Amniotic epithelial cell (primary cell): ENCODE measurements at places on chromosomes 11 and 22.

GRCh38 chr11:102467080-102467708, 14.6 kb upstream of the TMEM123 start:
- no peak for DNase-seq

DNA sequence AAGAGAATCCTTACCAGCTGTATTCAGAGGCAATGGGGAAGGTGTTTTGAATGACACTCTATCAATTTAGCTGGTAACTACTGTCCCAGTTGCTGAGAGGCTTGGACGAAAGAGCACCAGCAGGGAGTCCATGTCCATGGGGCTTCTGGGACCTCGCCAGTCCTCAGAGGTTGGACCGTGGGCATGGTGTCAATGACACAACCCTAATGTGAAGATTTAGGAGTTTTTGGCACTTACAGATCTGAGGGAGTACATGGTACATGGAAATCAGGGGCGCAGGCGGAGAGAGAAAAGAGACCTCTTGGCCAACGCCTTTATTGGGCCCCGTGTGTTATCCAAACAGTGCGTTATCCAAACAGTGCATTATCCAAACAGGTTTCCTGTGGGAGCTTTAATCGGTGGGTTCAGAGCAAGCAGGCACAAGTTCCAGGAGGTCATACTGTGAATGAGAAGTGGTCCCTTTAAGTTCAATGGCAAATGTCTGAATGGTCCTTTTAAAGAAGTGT, 169.1 kb upstream of the B3GAT1 start:
- no peak for DNase-seq

GRCh38 chr22:42773167-42773566, 52.5 kb upstream of the A4GALT start:
- no peak for DNase-seq

DNA sequence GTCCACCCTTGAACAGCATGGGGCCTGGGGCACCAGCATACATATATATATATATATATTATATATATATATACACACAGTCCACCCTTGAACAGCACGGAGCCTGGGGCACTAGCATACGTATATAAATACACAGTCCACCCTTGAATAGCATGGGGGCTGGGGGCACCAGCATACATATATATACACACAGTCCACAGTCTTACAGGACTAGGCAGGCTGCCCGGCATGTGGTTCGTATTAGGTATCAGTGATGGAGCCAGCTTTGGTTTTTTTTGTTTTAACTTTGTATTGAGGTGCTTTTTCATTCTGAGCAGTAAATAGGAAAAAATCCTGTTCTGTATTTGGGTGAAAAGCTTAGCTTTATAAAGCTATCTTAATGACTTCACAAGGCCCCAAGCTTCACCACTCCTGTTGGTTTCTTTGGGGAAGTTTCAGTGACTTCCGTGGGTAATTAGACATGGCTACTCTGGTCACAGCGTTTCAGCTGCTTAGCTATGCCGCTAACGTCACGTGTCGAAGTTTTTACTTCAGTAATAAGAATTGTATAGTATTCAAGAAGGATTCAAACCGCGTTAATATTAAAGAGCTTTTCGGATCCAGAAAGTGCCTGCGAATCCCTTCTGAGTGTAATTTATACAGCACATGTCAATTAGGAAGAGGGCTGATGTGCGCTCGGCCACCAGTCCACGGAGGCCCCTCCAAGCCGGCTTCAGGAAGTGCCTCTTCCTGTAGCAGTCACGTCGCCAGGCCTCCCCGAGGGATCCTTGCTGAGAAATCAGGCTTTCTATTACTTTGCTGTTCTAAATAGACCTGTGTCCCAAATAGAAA, 179.7 kb downstream of the TBC1D22A start:
- no peak for DNase-seq

- DNase-seq = no peak
These were observed 48.2 kb downstream of the ALG9 start for GRCh38 chr11:111823131-111823530.

- no peak for DNase-seq
These were observed 1.6 kb upstream of the HORMAD2 start for GRCh38 chr22:30078320-30079311.

DNA sequence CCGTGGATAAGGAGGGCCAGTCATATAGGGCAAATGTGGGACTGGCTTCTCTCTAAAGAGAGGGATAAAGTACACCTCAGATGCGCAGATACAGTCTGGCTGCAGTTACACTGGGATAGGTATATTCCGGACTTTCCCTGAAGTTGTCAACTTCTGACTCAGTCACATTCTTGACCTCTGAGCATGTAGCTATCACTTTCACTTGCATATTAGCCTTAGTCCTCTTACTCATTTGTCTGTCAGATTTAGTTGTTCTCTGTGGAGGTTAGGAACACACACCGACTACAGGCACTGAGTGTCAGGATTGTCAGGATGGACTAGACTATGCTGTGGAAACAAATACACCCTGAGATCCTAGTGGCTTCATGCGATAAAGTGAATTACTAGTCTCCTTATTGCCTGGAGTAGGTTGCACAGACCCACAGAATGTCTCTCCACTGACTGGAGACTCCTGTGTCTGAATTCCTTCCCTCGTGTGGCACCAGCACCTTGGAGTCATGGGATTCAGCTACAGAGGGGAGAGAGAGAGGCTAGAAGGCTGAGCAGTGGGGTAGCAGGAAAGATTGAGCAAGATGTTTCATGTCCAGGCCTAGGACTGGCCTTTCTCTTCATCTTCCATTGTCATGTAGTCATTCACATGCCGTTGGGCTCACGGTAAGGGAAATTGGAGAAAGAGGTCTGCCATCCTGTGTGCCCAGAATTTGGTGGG, 654.3 kb downstream of the NTM start:
- peak; percentile 75 for DNase-seq

DNA sequence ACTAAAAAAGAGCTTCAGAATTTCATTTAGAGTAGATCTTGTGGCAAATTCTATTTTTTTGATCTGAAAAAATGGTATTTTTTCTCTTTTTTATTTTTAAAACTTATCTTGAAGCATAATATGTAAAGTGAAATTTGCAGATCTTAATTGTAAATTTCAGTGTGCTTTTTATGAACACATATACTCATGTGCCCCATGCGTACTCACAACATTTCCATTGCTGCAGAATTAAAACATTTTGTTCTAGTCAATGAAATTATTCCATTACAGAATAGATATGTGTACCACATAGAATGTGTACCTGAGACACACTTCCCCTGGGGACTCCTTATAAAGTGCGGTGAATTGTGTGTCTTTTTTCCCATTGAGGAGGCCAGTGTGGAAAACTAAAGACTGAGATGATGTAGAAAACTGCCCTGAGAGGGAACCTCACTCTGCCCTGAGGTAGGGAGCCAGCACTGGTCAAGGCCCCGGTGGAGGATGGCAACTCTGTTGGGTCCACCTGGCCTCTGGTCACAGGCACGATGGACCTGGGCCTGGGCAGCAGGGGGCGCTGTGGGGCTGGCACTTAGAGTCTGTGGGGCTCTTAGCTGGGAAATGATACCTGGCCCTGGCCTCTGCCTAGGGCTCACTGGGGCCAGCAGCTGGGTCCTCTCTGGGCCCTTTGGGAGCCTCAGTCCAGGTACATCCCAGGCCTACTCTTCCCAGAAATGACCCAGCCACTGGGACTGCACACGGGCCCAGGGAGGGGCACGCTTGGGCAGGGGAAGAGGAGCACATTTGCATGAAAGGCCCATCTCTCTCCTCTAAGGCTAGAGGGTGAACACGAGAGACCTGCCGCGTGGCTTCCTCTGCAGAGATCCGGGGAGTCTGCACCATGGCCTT, 77.9 kb upstream of the TOP3B start:
- DNase-seq = peak; percentile 27

GRCh38 chr11:86696004-86696403, 23.6 kb upstream of the ME3 start:
- DNase-seq = peak; percentile 95
